HFFc6 (cell line): ENCODE measurements at places on chromosomes 4 and X. TPM values are rescaled to one million over a fixed set of nuclear protein-coding genes. Genes with fewer than 3 reads are reported as not detected.

The EFNB1 gene
- total RNA-seq: 4.2 to 4.6 TPM (median 4.3 TPM) in 3 replicates

The ARX gene
- total RNA-seq: not detected in 3 replicates

The TMPRSS11F gene
- total RNA-seq: not detected in 3 replicates

The TRAM1L1 gene
- not detected in 3 replicates for total RNA-seq

The ABCD1 gene
- 12.9 to 18.0 TPM (median 17.2 TPM) in 3 replicates for total RNA-seq

The HAND2 gene
- 0.39 to 3.3 TPM (median 3.0 TPM) in 3 replicates for total RNA-seq

The RXFP1 gene
- total RNA-seq: not detected in 3 replicates

The RBM3 gene
- total RNA-seq: 149 to 426 TPM (median 225 TPM) in 3 replicates

The SUV39H1 gene
- 6.9 to 11.6 TPM (median 11.5 TPM) in 3 replicates for total RNA-seq

The GAGE12E gene
- total RNA-seq: not detected in 2 replicates

The CYSLTR1 gene
- not detected in 3 replicates for total RNA-seq

DNA sequence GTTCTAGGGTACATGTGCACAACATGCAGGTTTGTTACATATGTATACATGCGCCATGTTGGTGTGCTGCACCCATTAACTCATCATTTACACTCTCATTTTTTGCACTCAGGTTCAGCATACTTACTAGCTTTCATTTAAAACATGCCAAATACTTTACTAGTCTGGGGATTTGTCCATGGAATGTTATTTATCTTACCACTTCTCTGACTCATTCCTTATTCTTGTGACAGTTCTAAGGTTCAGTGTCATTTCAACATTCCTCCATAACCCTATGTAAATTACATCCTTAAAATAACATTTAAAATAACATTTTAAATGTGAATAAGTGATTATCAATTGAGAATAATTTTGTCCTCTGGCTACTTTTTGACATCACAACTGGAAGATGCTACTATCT is 19.5 kb upstream of the SYTL5 start:
- no peak for DNase-seq

DNA sequence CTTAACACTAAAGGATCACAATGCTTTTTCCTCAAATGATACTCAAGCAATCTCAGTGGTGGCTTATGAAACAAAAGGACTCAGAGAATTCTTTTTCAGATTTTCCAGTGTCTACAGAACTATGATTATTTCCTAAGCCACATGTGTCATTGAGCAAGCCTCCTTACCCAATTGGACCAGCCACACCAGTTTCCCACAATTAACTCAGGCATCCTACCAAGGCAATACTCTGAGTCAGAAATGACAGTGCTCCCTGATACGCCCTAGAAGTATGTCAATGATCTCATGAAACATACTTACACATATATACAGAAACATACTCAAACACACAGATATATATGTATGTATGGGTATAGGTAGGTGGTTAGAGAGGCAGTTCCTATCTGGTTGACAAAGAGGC is 4.8 kb downstream of the ADAMTS3 start:
- peak; percentile 5 for DNase-seq

DNA sequence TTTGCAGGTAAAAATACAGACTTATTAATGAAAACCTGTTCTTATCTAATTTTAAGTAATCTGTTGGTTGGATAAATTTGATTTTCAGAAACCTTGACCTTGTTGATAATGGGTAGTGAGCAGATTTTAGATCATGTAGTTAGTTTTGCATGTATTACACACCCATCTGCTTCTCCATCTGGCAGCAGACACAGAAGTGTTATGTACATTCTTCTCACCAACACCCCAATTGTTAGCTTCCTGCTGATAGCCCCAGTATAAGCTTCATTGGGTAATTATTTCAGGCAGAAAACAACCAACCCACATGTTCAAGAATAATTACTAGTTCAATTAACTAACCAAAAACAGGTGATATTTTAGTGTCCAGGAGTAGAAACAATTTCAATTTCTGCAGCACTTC is 1740.5 kb upstream of the AGA start:
- no peak for DNase-seq

- peak; percentile 22 for DNase-seq
Observed at GRCh38 chr4:168917138-168917779, 92.8 kb downstream of the CBR4 start.

DNA sequence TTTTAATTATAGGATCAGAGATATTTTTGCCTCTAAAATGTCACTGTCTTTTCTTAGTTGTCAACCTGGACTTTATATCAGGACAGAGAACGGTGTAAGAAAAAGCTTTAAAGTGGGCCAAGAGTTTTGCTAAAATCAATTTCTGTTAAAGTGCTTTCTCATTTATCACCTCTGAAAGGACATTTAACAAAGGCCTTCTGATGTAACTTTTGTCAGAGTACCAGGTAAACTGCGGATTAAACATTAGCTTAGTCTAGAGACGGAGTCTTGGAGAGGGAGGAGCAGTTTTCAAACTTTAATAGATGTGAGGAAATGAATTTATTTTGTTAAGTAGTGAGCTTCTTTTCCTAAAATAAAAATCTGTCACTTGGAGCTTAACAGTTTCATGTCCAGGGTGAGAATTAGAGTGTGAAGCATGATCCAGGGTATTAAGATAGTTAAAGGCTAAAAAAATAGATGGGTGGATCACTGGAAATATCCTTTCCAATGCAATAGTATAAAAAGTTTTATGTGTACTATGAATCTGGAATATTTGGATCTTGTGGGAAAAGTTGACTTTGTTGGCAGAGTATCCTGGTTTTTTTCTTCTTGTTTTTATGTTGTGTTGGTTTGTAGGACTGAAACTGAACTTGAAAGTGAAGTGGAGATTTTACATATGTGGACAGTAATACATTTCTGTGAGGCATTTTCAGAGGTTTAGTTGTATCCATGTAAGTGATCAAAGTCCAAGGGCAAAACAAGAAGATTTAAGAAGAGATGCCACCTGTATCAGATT is 33.6 kb upstream of the BMPR1B start:
- DNase-seq: no peak

DNA sequence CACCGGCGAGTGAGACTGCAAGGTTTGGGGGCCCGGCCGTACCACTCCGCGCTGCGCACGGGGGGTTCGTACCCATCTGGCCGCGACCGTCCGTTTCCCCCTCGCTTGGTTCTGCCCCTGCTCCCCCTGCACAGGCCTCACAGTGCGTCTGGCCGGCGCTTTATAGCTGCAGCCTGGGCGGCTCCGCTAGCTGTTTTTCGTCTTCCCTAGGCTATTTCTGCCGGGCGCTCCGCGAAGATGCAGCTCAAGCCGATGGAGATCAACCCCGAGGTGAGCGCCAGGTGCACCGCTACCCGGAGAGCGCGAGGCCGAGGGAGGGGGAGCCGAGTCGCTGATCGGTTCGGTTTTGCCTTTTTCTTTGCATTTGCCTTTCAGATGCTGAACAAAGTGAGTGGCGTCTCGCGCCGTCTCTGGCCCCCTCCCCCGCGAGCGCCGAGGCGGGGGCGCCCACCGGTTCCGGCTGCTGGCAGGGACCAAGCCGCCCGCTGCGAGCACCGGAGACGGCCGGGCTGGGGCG is at the start of gene UCHL1:
Gene UCHL1, plus strand, starts transcription at position 189 of the 517 bp plus-strand sequence. Its CDS starts 49 bp downstream, at position 238.
- peak; percentile 78 for DNase-seq

- DNase-seq: no peak
Observed at GRCh38 chrX:151177141-151178027, 1.0 kb downstream of the GPR50 start.

DNA sequence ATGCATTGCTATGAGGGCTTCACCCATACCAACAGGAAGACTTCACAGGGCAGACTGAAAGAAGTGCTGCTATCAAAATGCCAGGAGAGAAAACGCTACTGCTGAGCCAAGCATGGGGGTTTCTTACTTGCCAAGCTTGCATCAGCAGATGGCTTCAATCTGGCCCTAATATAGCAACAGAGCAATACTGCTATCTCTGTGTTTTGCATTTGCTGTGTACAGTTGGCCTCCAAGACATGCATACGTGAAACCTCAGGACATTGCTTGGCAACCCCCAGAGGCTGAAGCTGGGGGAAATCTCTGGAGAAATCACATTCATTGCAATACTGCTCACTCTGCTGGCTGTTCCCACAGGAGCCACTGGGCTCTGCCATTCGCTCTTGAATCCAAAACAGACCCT is 127.2 kb upstream of the GPC4 start:
- DNase-seq: no peak

GRCh38 chr4:99025506-99025905 is 30.0 kb downstream of the METAP1 start:
- no peak for DNase-seq

GRCh38 chrX:68699960-68700746 is 52.7 kb downstream of the STARD8 start:
- DNase-seq: peak; percentile 43

GRCh38 chr4:15868826-15869413 is 69.6 kb downstream of the FGFBP1 start:
- no peak for DNase-seq

- no peak for DNase-seq
Observed at GRCh38 chr4:96677499-96677898, 837.6 kb downstream of the PDHA2 start.

DNA sequence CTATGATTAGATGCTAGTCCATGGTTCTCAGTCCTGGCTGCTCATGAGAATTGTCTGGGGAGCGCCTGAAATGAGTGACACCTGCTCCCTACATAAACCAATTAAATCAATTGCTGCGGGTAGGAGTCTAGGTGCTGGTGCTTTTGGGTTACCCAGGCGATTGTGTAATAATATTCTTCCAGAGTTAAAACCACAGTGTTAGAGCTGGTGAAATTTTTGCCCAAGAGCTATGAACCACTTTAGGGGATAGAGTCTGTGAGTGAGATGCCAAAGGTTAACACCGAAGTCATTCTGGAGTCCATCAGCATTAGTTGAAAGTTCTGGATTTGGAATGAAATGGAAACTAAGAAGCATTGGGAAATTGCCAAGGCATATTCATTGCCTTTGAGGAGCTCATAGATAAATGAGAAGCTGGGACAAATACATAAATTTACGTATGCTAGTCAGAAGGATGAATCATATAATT is 15.3 kb downstream of the PDK3 start:
- DNase-seq: no peak

DNA sequence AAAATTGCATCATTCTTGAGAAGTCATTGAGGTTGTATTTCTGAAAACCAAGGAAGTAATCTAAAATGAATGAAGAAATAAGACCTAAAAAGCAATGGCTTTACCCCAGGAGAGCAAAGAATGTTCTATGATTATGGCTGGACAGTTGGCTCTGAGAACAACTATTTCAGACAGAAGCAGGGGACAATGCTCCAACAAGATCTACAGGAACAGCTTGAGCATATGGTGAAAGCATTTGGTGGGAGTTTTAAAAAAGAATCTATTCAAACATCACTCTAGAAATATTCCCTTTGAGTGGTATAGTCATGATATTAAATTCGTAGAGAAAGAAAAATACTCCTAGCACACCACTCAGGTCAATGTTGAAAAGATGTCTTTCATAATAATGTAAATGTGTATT is 26.7 kb downstream of the DYNLT3 start:
- no peak for DNase-seq

DNA sequence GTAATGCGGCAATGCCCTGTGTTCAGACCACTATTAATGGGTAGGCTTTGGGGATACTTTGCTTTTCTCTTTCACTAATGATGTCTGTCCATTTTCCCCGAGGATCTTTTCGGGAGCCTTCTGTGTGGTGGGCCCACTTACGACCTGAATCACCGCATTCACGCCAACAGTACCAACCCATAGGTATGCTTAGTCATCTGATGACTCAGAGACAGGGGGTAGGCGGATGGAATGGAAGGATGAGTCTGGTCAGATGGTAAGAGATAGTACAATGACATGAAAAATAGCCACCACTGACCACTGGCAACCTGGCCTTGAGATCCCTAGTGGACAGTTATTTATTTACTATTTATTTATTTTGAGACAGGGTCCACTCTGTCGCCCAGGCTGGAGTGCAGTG is 76.0 kb upstream of the DHRSX start:
- DNase-seq: peak; percentile 18

- DNase-seq: no peak
Observed at GRCh38 chr4:26942871-26943270, 82.2 kb downstream of the STIM2 start.

- no peak for DNase-seq
Observed at GRCh38 chr4:26474551-26474950, 15.7 kb downstream of the CCKAR start.

DNA sequence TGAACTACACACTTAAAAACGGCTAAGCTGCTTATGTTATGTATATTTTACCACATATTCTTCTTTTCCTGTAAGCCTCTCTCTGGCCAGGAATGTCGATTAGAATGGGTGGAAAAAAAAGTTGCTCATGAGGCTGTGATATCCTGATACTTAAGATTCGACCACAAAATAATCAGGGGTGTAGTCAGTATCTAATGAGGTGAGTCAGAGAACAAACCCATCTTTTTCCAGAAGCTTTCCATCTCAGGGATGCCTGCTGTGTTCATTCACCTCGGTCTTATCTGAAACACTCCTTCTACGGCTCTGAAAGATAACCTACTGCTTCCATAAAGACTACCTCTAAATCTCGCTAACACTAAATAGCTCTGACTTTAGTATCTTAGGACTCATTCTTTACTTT is 142.7 kb upstream of the MAP3K15 start:
- peak; percentile 32 for DNase-seq

DNA sequence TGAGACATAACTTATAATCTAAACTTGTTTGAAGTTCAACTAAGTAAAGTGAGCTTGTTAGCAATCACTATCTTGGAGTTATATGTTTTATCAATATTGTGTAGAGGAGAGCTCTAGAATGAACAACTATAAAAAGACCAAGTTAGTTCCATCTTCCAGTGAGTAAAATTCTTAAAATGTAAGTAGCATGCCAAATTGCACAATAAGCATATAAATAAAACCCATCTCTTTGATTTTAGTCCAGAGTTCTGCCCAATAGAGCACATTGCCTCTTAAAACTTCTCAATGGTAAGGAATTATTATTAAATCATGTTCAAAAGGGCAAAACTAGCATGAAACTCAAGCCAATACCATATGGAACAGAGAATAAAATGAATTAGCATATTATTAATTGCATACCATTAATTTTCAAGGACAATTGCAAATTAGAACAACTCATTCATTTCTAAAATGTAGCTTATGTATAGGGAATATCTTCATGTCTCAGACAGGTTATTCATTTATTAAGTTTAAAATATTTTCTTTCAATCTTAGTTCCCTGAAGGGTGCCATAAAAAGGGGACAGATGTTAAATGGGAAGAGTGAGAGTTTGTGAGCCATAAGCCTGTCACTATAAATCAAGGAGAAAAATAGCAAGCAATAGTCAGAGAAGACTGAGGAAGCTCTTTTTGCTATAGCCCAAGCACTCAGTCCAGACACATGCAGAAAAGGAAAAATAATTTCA is 507.6 kb downstream of the CENPC start:
- no peak for DNase-seq

- DNase-seq: peak; percentile 37
Observed at GRCh38 chr4:766152-766515, 59.8 kb downstream of the CPLX1 start.

GRCh38 chr4:65023081-65023480 is 613.8 kb upstream of the TECRL start:
- no peak for DNase-seq
